ENCODE measurements at places on chromosomes 13 and 19.

GRCh38 chr13:110105136-110105535, 201.8 kb downstream of the COL4A1 start:
- DNase-seq: no peak

DNA sequence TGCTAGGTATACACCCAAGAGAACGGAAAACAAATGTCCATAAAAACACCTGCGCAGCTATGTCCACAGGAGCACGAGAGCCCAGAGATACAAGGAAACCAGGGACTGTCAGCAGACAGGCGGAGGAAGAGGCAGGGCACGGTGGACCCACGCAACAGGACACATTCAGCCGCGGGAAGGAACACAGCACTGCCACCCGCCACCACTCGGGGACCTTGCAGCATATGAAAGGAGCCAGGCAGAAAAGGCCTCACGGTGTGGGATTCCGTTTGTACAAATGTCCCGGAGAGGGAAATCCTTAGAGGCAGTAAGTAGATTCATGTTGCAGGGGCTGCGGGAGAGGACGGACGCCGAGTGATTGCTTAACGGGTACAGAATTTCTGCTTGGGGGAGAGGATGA, 7.8 kb downstream of the HSPBP1 start:
- DNase-seq: no peak

DNA sequence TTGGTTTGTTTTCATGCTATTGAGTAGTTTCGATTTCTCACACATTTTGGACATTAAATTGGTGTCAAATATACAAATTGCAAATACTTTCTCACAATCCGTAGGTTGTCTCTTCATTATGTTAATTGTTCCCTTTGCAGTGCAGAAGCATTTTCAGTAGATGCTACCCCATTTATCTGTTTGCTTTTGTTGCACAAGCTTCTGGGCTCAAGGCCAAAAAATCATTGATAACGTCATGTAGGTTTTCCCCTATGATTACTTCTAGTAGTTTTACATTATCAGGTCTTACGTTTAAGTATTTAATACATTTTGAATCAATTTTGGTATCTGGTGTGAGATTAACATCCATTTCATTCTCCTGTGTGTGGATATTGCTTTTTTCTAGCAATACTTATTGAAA, 14.0 kb upstream of the ZNF347 start:
- DNase-seq: no peak

GRCh38 chr13:73740666-73741065, 393.5 kb downstream of the KLF12 start:
- DNase-seq: no peak

DNA sequence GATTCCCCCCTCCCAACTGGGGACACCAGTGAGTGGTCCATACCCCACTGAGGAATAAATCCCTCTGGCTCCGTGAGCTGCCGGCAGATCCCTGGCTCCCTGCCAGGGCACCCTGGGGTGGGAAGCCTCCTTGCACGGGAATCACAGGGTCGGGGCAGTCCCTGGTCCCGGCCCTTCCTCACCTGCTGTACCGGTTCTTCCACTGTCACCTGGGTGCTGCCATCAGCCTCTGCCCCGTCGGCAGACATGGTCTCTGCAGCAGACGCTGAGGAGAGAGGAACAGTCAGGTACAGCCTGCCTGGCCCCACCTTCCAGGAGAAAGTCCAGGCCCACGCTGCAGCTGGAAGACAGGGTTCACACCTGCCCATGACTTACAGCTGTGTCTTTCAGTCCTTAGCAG, 6.3 kb downstream of the PLIN3 start:
- DNase-seq: no peak

- no peak for DNase-seq
Measured at GRCh38 chr19:46311444-46311843, 14.6 kb downstream of the HIF3A start.

DNA sequence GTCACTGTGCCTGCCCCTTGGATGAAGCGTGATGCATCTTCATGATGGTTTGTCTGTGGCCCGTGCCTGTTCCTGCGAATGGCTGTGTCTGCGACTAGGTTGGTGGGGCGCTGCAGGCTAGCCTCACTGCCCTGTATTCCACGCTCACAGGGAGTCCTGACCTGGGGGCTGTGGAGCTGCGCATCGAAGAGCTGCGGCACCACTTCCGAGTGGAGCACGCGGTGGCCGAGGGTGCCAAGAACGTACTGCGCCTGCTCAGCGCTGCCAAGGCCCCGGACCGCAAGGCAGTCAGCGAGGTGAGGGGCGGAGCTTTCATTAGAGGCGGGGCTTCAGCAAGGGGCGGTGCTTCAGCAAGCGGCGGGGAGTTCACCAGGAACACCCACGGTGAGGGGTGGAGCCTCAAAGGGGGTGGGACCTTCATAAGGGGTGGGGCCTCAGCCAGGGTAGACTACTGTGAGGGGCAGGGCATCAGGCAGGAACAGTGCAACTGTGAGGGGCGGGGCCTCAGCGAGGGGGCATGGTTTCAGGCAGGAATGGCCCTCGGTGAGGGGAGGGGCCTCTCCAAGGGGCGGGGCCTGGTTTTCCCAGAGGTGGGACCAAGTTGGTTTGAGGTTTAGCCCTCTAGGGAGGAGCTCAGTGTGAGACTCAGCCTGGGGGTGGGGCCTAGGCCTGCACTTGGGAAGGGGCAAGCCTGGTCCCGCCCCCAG, 17.2 kb downstream of the PKN1 start:
- DNase-seq: no peak

- no peak for DNase-seq
Measured at GRCh38 chr13:23609874-23610576, 39.8 kb downstream of the TNFRSF19 start.

DNA sequence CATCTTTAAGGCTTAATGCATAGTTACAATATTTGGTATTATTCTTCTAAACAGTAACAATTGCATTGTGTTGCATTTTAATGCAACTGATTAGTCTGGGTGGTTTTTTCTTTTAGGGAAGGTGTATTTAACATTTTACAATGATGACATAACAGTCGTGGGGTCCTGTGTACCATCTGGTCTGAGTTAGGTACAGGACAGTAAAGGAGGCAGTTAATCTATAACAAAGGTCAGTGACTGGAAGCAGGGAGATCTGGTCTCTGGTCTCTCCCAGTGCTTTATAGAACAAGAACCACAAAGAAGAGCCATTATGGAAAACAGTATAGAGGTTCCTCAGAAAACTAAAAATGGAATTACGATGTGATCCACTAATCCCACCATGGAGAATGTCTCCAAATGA, 2.7 kb upstream of the OR7G2 start:
- no peak for DNase-seq

DNA sequence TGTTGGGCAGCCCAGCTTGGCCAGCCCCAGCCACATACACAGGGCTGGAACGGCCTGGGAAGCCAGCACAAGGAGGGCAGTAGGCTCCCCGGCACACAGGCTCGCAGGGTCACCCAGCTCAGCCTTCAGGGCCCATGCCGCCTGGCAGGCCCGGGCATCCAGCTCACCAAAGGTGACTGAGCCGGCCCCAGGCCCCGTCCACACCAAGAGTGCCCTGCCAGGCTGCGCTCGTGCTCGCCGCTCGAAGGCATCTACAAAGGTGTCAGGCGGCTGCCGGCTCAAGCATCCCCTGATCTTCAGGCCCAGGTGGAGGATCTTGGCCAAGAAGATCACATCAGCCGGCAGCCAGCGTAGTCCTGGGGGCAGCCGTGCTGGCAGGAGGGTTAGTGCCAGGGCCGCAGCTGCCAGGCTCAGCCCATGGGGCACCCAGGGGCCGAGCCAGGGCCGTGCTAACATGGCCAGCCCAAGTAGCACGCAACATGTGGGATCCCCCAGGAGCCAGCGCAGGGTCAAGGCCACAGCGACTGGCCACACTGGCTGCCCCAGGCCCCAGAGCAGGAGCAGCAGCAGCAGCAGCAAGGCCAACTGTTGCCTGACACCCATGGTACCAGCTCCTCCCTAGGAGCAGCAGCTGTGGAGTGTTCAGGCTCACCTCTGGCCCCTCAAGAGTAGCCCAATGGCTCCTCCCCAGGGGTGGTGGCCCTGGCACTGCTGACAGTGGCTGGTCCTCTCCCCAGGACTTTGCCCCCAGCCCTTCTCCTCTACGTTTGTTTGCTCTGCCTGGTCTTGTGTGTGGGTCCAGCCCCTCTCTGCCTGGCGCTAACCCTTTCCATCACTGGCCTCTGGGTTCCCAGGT, at the start of gene SLC27A5:
TSS of gene SLC27A5 (minus strand) at position 640 of the 856 bp plus-strand sequence. CDS start at position 603, 37 bp downstream.
- DNase-seq: no peak

GRCh38 chr13:59247171-59247570, 916.6 kb downstream of the DIAPH3 start:
- DNase-seq: no peak

- DNase-seq: peak; percentile 49
Measured at GRCh38 chr19:3573858-3574637, 1.3 kb downstream of the HMG20B start.

GRCh38 chr19:13864046-13864666, 12.8 kb upstream of the NANOS3 start:
- no peak for DNase-seq

DNA sequence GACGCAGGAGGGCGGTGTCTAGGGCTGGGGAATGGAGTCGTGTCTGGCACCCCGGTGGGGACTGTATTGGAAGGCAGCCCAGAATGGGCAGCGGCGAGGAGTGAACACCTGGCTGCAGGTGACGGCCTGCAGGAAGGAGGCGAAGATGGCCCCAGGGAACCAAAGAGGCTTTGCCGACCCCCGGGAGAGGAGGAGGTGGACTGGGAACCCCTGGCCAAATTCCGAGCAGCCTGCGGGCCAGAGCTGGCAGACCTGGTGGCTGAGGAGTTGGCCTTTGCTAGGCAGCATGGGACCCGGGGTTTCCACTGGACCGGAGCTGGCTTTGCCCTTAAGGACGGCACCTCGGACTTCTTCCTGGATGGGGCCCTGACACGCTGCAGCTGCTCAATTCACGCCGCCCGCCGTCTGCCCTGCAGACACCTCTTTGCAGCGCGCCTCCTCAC, 25.9 kb downstream of the ZSWIM9 start:
- no peak for DNase-seq

GRCh38 chr13:44660050-44660449, 83.9 kb upstream of the TSC22D1 start:
- no peak for DNase-seq

DNA sequence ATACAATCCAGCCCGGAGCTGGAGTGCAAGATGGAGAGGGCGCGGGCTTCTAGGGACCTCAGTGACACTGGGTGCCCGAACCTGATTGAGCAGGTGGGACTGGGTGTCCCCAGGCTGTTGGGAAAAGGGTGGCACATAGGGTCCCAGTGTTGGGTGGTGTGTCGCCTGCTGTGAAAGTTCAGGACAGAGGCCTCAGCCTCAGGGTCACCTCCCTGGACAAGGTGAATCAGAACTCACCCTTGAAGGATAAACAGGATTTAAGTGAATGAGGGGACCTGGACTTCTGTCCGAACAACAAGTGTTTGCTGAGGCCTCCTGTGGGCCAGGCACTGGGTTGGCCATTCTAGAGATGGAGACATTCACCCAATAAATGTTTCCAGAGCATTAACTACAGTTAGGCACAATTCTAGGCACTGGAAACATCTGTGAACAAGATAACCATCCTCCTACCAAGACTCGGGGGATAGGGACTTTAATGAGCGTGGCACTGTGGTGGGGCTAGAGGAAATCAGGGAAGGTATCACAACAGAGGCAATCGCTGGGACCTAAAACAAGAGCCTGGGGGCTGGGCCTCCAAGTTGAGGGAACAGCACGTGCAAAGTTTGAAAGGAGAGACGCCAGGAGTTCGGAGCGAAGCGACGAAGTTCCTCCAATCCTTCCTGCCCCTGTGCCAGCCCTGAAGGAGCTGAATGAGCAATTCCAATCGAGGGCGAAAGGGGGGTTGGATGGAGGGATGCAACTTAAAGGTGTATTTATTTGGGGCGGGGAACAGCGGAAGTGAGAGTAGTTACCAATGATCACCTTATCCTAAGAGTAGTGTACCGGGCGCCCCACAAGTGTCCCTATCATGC, 921 bp upstream of the POLD1 start:
- DNase-seq: no peak

- peak; percentile 79 for DNase-seq
Measured at GRCh38 chr13:46176756-46177155, 5.2 kb downstream of the LCP1 start.

DNA sequence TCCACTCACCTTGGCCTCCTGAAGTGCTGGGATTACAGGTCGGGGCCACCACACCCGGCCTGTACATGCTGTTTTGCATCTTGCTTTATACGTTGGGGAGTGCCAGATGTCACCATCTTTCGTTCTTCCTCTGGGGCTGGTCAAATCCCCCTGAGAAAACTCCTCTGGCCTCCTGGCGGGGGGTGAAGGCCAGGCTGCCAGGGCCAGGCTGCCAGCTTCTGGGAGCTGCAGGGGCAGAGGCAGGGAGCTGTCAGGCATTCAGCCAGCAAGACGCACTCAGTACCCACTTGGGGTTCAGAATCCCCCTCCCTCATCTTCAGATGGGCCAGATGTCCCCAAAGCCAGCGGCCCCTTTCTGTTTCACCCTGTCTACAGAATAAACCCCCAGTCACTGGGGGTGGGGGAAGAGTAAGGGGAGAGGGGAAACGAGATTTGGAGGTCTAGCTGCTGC, 16.1 kb downstream of the ZSWIM9 start:
- DNase-seq: no peak

DNA sequence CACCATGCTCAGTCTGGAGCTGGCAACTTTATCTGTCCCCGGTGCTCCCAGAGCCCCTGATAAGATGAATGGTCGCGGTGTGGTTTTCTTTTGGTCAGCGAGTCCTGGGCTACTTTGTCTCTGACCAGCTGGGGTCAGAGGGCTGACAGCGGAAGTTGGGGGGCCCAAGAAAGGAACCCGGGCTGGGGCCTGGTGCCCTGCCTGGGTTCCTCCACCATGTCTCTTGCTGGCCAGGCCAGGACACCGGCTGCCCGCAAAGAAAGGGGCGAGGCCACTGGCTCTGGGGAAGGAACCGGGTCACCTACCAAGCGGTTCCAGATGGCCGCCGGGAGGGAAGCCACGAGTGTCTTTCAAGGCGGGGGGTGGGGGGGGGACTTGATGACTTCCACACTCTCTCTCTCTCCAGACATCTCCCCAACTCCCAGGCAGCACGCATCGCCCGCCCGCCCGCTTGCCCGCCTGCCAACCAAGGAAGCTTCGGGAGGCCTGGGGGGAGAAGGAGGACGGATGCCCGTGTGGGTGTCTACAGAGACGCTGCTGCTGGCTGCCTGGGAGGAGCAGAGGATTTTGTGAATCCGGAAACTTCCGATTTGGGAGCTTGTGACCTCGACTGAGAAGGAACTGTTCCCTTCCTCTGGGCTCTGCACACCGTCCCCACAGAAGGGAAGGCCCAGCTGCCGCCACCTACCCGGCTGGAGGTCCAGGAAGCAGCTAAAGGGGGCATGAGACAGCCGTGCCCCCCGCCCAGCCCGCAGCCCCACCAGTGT, 1.1 kb downstream of the PIP5K1C start:
- no peak for DNase-seq
